ENCODE measurements at places on chromosomes 7 and 10.

- no peak for DNase-seq
Measured at GRCh38 chr7:157937406-157937805, 600.6 kb downstream of the DNAJB6 start.

DNA sequence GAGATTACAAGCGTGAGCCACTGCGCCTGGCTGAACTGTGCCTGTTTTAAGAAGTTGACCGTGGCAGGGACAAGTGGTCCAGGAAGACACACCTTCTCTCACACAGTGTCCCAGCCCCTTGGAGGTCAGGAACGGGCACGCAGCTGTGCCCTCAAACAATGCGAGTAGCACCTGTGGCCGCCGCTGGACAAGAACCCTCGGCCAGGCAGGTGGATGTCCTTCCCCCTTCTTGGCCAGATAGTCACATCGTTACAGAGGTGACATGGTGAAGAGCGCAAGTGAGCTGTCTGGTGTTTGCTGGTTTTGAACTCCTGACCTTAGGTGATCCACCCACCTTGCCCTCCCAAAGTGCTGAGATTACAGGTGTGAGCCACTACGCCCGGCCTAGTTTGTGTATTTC is 8.8 kb downstream of the ZFAND2A start:
- no peak for DNase-seq

DNA sequence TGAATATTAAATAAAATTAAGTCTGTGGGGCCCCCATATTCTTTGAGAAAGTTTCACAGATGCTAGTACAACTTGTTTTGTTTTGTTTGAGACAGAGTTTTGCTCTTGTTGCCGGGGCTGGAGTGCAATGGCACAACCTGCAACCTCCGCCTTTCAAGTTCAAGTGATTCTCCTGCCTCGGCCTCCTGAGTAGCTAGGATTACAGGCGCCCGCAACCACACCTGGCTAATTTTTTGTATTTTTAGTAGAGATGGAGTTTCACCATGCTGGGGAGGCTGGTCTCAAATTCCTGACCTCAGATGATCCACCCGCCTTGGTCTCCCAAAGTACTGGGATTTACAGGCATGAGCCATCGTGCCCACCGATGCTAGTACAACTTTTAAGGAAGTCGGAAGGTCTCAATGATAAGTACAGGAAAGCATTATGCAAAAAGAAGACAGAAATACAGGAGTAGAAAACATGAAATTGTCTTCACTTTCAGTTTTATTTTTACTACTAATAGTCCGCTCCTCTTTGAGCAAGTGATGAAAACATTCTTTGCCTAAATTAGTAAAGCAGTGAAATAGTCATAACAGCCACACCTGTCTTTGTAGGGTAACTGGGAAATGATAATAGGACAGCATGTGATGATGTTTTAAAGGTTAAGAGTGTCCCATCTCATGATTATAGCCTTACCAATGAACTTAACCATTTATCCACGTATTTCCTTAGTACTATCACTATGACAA is 147.5 kb downstream of the SEMA3D start:
- DNase-seq, result no peak

GRCh38 chr10:122754491-122755235 is 55.0 kb upstream of the C10orf120 start:
- DNase-seq, result no peak

GRCh38 chr10:74969093-74969492 is 142.4 kb upstream of the SAMD8 start:
- DNase-seq, result no peak

- DNase-seq, result no peak
Measured at GRCh38 chr10:116168745-116169144, 104.3 kb downstream of the GFRA1 start.

Data from ureter (tissue), 1 donor.